ENCODE measurements at places on chromosomes 3 and 15. TPM values are rescaled to one million over a fixed set of nuclear protein-coding genes. Genes with fewer than 3 reads are reported as not detected.

Gene CEP70
- polyA plus RNA-seq = 41.4 TPM

Gene IGF2BP2
- polyA plus RNA-seq = 123 TPM

Gene TNFSF10
- polyA plus RNA-seq = 26.6 TPM

Gene C3orf85
- polyA plus RNA-seq = 17.9 TPM

Gene PCNP
- polyA plus RNA-seq = 227 TPM

Gene PPP1R14D
- 0.48 TPM for polyA plus RNA-seq

Gene IQCF5
- not detected for polyA plus RNA-seq

GRCh38 chr15:95894407-95894956 is 436.0 kb upstream of the NR2F2 start:
- DNase-seq = no peak

DNA sequence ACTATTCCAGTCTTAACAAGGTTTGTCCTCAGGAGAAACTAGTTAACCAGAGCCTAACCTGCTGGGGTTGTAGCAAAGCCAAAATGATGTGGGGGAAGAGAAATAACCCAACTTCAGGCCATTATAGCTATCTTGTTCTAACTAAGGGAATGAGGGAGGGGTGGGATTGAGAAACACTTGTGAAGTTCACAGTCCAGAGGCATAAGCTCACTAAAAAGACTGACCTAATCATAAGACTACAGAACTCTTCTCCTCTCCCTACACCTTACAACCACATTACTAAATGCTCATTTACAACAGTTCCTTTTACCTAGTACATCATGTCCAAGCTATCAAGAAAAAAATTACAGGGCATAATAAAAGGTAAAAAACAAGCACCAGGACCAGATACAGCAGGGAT is 52.8 kb downstream of the UBE3A start:
- no peak for DNase-seq

DNA sequence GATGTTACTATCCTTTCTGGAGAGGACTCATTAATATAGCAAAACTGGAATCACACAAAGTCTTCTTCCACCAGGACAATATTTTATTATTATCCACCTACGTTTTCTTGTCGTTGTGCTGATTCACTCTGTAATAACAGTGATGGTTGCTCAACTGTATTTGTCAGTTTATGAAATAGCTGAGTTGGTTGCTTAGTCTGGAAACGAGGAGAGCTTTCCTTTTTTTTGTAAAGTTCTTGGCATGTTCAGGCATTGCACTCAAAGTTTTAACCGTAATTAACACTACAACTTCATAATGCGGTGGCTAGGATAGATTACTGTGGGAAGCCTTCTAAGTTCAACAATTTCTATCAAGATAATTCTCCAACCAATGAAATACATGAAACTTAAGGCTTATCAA is 131.2 kb downstream of the RAP2B start:
- DNase-seq = no peak

GRCh38 chr15:69367236-69367635 is 46.9 kb upstream of the KIF23 start:
- DNase-seq = no peak

DNA sequence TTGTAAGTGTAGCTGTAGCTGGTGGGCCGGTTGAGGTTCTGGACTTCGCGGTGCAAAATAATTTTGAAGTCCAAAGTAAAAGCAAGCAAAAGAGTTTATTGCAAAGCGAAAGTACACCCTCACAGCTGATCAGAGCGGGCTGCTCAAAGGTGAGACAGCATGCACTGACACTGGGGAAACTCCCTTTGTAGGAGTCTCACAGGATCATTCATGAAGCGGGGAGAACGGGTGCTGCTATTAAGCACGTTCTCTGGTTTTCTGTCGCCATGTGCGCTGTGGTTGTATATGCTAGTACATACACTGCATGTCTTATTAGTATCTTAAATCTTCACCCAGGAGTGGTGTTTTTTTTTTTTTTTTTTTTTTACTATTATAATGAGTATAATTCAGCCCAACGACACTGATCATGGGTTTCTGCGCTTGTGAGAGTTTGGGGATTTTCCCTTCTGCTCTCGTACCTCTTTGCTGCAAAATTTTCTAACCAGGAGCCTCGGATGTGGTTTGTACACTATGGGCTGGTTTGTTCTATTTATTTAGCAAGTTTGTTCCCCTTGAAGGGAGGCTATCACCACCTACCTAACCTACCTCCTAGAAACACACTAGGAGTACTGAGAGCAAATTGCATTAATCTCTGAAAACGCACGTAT is 1.4 kb upstream of the AP4E1 start:
- DNase-seq = no peak

GRCh38 chr15:96524676-96525417 is 194.3 kb downstream of the NR2F2 start:
- no peak for DNase-seq

- no peak for DNase-seq
These were observed 322.8 kb downstream of the KCNH8 start for GRCh38 chr3:19471138-19471537.

DNA sequence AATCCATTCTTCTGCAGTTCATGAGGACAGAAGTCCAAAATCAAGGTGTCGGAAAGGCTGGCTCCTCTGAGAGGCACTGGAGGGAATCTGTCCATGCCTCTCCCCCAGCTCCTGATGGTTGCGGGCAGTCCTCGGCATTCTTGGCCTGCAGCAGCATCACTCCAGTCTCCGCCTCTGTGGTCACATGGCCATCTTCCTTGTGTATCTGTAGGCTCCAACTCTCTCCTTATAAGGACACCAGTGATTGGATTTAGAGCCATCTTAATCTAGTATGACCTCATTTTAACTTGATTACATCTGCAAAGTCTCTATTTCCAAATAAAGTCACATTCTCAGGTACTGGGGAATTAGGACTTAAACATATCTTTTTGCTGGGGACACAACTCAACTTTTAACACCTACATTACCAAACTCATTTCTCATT is 56.0 kb upstream of the FLNB start:
- no peak for DNase-seq

DNA sequence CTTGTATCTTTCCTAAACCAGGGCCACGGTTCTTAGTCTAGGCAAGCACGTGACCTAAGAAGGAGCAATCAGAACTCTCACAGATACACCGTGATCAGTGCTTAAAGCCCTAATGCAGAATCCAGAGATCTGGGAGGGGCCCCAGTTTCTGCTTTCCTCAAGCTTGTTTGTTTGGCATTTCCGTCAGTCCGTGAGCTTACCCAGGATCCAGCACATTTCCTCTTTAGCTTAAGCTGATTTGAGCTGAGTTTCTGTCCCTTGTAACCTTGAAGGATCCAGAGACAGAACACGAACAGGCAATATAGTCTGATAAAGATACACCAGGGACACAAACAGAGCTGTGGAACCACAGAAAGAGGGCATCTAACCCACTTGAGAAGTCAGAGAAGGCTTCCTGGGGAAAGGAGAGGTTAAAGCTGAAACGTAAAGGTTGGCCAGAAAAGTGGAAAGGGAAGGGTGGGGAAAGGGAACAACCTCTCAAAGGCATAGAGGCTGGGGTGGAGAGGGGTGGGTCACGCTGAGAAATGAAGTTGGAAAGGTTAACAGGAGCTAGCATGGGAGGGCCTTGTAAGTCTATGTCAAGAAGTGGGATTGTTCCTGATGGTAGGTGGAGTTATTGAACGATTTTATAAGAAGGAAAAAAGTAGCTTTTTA is 42.1 kb upstream of the RARB start:
- no peak for DNase-seq

DNA sequence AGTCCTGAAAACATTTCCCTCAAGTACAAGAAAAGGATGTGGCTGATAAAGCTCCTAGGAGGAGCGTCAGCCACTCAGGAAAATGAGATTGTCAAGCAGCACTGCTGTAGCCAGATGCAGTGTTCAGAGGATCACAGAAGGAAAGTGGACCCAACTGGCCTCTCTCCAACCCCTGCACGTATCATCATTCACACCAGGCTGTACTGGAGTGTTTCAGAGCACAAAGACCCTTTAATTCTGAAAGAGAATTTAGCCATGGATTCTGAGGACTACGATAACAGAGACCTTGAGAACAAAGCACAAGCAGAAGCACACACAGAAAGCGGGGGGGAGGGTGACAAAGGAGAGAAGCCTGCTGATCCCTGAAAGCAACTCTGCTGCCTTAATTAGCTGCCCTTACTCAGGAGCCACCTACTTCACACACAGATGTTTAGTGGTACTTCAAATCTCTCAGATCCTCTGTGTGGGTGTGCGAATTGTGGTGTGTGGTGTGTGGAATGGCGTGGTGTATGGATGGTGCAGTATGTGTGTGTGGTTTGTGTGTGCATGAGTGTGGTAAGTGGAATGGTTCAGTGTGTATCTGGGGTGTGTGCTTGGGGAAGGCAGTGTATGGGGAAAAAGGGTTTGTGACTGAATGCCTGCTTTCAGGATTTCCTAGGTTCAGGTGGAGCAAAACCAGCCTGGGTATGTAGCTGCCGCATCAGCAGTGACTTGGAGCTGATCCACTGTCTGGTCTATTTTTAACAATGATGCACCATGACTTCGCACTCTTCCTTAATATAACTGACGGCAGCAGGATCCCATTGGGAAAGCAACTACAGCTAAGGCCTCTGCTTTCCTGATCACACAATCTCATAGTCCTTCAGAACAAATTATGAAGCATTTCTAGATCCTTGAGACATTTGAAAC is 192.5 kb downstream of the RSL24D1 start:
- DNase-seq = no peak

DNA sequence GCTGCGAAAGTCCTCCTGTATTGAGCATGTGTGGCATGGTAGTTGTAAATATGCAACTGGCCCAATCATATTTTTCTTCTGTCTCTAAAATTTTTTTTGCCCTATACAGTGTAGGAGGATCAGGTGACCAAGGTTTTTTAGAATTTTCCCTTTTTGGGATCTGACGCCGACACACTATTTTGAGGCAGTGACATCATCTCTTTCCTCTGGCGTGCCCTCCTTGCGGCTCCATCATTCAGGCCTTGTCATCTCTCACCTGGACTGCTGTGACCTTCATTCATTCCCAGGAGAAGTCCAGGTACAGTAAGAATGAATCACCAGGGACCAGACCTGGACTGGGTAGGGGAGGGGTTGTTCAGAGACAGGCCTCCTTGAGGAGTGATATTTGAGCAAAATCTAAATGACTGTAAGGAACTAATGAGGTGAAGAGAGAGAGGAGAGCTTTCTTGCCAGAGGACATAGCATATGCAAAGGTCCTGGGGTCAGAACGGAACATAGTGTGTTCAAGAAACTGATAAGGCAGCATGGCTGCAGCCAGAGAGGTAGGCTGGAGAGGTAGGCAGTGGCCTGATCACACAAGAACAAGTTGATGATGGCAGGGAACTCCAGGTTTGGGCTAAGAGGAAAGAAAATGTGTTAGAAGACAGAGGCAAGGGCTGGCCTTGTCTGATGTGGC is 38.7 kb downstream of the ARNT2 start:
- DNase-seq = no peak

GRCh38 chr3:182005701-182006100 is 294.0 kb downstream of the SOX2 start:
- no peak for DNase-seq

DNA sequence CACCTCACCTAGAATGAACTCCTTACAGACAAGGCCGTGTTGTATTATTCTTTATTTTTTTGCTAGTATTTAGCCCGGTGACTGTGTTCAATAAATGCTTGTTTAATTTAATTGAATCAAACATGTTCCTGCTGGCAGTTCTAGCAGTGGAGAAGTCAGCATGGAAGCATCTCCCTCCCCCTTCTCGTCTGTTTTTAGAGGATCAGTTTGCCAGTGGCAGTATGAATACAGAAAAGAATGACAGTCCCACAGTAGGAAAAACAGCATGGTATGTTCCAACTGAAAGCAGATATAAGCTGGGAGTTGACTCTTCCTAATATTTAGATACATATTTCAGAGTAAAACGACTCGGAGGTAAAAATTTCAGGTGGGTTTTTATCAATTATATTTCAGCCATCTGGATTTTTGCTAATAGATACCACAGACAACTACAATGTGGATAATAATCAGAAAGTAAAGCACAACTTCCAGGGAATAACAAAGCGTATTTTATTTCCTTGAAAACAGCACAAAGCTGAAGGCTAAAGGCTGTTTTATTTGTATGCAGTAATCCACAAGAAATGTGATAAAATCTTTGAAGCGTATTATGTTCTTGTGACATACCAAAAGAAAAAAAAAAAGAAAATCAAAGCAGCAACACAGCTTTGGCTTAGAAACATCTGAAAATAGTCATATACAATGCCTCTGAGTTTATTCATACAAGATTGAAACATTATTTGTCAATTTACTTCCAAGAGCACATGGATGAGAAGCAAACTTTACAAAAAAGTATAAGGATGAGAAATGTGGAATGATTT is 244.5 kb upstream of the KCNMB2 start:
- no peak for DNase-seq

DNA sequence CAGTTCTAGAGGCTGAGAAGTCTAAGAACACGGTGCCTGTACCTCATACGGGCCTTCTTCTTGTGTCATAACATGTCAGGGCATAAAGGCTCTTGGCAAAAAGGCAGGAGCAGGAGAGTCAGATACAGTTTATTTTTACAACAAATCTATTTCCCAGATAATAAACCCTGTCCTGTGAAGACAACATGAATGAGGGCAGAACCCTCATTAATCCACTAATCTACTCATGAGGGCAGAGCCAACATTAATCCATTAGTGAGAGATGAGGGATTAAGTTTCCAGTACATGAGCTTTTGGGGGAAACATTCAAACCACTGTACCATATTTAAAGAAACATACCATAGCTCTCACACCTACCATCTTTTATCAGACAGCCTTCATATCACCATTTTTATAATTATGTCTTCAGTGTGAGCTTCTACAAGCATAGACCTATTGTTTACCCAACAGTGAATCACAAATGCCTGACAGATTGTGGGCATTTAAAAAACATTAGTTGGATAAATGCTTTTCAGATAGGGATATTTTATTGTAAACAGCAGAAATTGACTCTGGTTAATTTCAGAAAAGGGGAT is 645.8 kb downstream of the GRM7 start:
- DNase-seq = no peak

DNA sequence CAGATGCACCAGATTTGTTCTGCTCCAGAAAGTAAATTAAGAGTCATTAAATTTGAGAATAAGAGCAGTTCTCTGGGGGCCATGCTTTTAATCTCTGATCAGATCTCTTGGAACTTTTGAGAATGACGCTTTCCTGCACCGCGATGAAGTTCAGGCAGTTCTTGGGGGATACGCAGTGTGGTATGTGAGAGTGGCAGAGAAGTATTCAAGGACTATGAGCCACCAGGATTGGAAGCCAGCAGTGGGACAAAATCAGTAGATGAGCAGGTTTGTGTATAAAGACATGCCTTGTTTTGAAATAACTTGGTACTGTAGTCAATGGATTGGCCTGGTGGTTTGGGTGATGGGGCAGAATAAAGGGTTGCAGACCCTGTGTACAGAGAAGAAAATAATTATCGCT is 483.6 kb downstream of the ERC2 start:
- DNase-seq = no peak

GRCh38 chr3:125058959-125059358 is 3.2 kb upstream of the HEG1 start:
- no peak for DNase-seq

DNA sequence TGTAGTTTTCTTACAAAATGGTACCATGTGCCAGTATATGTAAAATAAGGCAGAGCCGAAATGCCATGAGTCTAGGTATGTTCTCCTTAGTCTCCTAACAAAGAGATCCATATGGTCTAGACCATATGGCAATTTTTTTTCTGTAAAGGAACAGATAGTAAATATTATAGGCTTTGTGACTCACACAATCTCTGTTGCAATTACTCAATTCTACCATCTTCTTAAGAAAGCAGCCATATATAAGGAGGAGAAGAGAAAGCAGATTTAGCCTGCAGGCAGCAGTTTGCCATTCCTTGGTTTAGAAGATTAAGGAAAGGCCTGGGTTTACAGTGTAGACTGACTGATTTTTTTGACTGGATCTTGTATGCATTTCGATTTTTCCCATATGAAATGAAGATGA is 16.3 kb upstream of the BBX start:
- DNase-seq = no peak

- no peak for DNase-seq
These were observed 44.6 kb upstream of the CCNB2 start for GRCh38 chr15:59060348-59060747.

Measured in left renal cortex interstitium (tissue), 4 donors.